ENCODE measurements at places on chromosomes 3 and 15.

DNA sequence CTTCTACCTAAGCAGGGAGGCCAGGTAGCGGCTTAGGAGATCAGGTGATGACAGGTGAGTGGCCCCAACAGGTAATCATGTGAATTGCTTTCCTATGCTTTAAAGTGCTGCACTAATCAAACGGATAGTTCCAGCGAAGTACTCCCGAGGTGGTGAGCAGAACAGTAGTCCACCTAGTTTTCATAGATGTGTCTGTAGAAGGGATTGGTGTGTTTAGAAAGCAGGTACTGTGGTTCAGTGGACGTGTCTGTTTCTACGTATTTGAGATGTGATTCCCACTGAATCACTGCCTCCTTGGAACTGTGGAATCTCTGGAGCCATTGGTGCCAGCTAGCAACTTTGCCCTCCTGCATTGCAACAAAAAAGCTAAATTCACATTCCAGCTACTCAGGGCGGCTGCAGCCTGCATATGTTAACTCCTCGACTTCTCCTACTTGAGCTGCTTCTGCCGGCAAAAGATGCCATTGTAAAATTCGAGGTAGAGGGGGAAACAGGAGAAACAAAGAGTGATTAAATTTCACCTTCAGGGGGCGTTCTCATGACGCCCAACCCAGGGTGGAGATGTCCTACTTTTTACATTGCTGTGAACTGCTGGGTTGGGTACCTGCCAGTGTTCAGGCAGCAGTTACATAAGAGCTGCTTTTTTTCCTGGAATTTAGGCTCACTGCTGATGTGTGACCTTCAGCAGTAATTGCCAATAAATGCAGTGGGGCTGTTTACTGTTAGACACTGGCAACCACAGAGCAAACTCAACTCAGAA, 227.3 kb downstream of the ITPR1 start:
- DNase-seq, result no peak

DNA sequence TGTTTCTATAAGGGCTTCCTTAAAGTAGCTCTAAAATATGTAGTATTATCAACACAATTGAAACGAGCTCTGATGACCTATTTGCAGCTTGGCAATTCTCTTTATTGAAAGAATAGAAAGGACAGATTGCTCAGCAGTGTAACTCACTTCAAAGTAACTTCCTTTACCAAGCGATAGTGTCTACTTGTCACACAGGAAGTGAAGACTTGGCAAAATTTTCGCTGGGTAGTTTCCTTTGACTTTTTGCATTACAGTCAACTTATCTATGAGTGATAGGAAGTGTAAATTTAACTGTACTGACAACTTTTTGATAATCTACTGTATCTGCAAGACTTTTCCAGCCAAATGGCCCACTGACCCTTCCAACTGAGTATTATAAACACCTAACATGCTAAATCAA, 22.8 kb downstream of the SLC9A9 start:
- DNase-seq, result no peak

- no peak for DNase-seq
Observed at GRCh38 chr3:197149-197827, 725 bp downstream of the CHL1 start.

GRCh38 chr3:63352008-63352279, 73.8 kb downstream of the SYNPR start:
- no peak for DNase-seq

GRCh38 chr3:176190755-176191154, 1006.5 kb downstream of the TBL1XR1 start:
- DNase-seq, result no peak

Measured in amniotic stem cell (primary cell).